ENCODE measurements at places on chromosomes 2 and 18. TPM values are rescaled to one million over a fixed set of nuclear protein-coding genes. Genes with fewer than 3 reads are reported as not detected.

The GATA6 gene
- not detected for total RNA-seq

GRCh38 chr18:35775887-35776286, 194.3 kb downstream of the GALNT1 start:
- H3K4me1 ChIP-seq, result no peaks in the 10 kb centered on the region
- no peak overlapping the region for H3K4me3 ChIP-seq
- DNase-seq, result no peak
- no peak overlapping the region for H3K27ac ChIP-seq

GRCh38 chr2:200728630-200729029, 83.1 kb upstream of the BZW1 start:
- H3K27ac ChIP-seq, result no peak overlapping the region
- peaks cover 16% of the 10 kb centered on the region for H3K4me1 ChIP-seq
- peaks cover 24% of the 10 kb centered on the region for H3K27me3 ChIP-seq
- H3K4me3 ChIP-seq, result no peak overlapping the region
- no peak for DNase-seq

The WDCP gene
- total RNA-seq, result 22.8 TPM

DNA sequence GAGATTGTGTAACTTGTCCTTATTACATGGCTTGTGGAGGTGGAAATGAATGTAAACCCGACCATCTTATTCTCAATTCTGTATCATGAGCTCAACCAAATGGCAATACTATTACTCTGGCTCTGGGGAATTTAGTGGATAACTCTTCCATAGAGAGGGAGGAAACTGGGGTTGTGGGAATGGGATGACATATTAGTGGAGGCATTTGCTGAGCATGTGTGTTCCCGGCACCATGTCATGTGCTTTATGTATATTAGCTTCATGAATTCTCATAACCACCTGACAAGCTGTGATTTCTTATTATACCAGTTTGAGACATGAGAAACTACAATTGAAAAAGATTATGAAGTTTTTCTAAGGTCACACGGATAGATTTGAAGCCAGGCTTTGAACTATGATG, 112.8 kb upstream of the TMEFF2 start:
- no peaks in the 10 kb centered on the region for H3K27me3 ChIP-seq

DNA sequence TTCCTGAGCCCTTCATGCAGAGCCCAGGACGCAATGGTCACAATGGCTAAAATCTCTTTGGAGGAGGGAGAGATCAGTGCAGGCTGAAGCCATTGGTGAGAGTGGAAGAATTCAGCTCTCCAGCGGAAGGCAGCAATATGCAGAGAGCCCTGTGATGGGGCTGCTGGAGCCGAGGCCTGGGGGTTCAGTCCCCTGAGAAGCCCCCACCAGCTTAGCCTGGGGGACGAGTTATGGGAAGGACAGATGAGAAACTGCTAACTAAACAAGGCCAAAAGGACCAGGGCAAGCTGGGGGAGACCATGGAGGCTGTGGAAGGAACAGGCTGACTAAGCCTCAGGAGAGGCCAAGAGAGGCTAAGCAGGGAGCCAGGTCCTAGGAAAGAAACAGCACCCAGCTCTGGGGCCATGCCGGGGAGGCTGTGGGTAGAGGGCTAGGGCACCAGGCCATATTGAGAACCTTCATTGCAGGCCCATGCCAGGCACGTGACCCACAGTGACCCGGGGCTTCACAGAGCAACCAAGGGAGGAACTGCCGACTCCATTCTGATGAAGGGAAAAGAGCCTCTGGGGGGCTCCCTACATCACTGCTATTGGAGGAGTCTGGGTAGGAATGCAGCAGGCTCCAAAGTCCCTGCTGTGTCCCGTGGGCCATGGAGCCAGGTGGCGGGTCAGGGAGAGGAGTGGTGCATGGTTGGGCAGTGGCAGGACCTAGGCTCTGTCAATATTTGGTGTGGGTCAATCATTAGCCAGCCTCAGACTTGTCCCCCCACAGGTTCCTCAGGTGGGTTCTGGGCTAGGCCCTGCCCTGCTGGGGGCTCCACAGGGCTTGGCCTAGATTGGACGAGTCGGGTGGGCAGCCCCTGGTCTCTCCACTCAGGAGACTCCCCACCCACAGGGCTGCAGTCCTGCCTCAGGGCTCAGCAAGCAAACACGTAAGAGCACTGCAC, 19.8 kb downstream of the PROC start:
- no peaks in the 10 kb centered on the region for H3K4me1 ChIP-seq
- peaks cover 7% of the 10 kb centered on the region for H3K27me3 ChIP-seq
- no peak for DNase-seq
- peaks cover 1% of the 10 kb centered on the region for H3K36me3 ChIP-seq
- H3K4me3 ChIP-seq, result no peak overlapping the region

- H3K4me3 ChIP-seq, result no peak overlapping the region
- no peak overlapping the region for H3K27ac ChIP-seq
- DNase-seq, result no peak
- H3K36me3 ChIP-seq, result no peaks in the 10 kb centered on the region
- H3K4me1 ChIP-seq, result peaks cover 7% of the 10 kb centered on the region
These were observed 59.1 kb downstream of the RMDN2 start for GRCh38 chr2:37984176-37984575.

DNA sequence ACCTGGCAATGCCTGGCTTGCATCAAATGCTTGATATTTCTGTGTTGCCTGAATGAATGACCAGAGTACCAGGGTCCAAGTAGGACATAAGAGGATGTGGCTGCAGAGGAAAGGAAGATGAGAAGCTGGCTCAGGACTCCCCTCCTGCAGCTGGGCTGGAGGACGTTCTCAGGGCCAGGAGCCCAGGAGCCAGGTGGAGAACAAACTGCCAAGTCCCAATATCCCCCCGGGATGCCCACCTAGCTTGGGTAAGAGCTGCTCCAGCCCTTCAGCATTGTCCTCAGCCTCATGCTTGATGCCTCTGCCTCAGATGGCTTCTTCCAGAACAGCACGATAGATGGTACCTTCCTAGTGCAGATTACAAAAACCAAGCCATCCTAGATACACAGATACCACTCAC, 8.6 kb upstream of the ATP6V1B1 start:
- peak; percentile 30 for DNase-seq
- H3K4me1 ChIP-seq, result peaks cover 4% of the 10 kb centered on the region
- peaks cover 6% of the 10 kb centered on the region for H3K27me3 ChIP-seq

GRCh38 chr2:109614715-109615636, 812 bp downstream of the SOWAHC start:
- no peak overlapping the region for H3K4me3 ChIP-seq
- no peak for DNase-seq
- H3K27me3 ChIP-seq, result peaks cover 70% of the 10 kb centered on the region
- peaks cover 8% of the 10 kb centered on the region for H3K36me3 ChIP-seq
- H3K4me1 ChIP-seq, result peaks cover 7% of the 10 kb centered on the region

The CDC42EP3 gene
- total RNA-seq, result 32.5 TPM

- no peak overlapping the region for H3K27ac ChIP-seq
- no peaks in the 10 kb centered on the region for H3K36me3 ChIP-seq
- no peak for DNase-seq
- H3K27me3 ChIP-seq, result no peaks in the 10 kb centered on the region
These were observed 380.6 kb downstream of the FBXO15 start for GRCh38 chr18:73766910-73767515.

- H3K4me3 ChIP-seq, result no peak overlapping the region
- no peak for DNase-seq
- no peak overlapping the region for H3K27ac ChIP-seq
- no peaks in the 10 kb centered on the region for H3K36me3 ChIP-seq
These were observed 143.7 kb upstream of the SYT4 start for GRCh38 chr18:43420950-43421349.

DNA sequence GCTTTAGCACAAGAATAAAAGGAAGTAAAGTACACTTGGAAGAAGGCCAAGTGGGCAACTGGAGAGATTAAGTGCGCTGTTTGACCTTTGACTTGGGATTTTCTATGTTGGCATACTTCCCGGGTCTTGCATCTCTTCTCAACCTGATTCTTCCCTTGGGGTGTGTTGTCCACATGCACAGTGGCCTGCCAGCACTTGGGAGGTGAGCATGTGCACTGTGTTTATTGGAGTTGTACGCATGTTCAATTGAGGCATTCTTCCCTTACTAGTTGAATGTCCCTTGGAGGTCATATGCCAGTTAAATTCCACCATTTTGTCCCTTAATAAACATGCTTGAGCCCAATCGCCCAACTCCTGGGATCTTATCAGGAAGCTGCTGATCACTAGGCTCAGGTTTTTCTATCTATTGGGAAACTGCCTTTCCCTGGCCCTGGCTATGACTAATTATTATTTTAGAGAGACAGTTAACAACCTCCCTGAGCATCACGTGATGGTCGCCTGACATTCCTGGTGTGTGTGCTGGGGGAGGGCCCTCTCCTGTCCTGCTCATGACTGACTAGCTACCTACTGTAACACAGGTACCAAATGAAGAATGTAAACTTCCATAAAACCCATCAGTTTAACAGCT, 62.5 kb upstream of the RAPGEF4 start:
- H3K4me1 ChIP-seq, result peaks cover 2% of the 10 kb centered on the region
- no peak overlapping the region for H3K4me3 ChIP-seq
- H3K27ac ChIP-seq, result no peak overlapping the region
- H3K27me3 ChIP-seq, result peaks cover 25% of the 10 kb centered on the region

The CNTNAP5 gene
- not detected for total RNA-seq

Data from activated CD8-positive, alpha-beta memory T cell treated with anti-CD3 and anti-CD28 coated beads, Interleukin-2, amount 10 ng/mL, durations not matched to agents 7 days and 5 days (primary cell).